ENCODE measurements at places on chromosomes 7 and 10. TPM values are rescaled to one million over a fixed set of nuclear protein-coding genes. Genes with fewer than 3 reads are reported as not detected.

DNA sequence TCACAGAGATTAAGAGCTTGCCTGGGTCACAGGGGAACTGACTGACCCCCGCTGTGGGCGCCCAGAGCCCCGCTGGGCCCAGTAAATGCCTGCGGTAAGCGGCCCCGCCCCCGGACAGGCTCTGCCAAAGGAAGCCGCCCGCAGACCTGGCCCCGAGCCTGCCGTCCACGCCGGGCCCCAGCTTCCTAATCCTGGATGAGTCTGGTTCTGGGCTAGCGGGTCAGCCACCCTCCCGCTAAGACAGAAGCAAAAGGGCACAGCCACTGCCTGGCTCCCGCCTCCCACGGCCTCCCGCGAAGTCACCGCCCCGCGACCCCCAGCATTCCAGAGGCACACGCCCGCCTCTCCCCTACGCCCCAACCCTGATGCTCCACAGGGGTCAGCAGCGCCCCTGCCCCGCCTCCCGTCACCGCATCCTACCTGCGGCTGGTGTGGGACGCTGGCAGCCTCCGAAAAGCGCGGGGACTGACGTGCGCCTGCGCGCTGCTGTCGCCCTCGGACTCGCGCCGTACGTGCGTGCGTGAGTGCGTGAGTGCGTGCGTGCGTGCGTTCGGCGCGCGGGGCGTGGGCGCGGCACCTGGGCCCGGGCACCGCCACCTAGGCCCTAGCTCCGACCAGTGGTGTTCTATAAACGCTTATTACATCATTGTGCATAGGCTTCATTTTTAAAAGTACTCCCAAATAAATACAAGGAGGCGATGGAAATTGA lies at the start of gene FIGNL1:
Gene FIGNL1, minus strand, starts transcription at position 470 of the 709 bp plus-strand sequence. CDS start 3,063 bp downstream, outside the sequence.
- DNase-seq: no peak

- DNase-seq: no peak
Measured at GRCh38 chr7:22201186-22201880, 155.6 kb downstream of the RAPGEF5 start.

DNA sequence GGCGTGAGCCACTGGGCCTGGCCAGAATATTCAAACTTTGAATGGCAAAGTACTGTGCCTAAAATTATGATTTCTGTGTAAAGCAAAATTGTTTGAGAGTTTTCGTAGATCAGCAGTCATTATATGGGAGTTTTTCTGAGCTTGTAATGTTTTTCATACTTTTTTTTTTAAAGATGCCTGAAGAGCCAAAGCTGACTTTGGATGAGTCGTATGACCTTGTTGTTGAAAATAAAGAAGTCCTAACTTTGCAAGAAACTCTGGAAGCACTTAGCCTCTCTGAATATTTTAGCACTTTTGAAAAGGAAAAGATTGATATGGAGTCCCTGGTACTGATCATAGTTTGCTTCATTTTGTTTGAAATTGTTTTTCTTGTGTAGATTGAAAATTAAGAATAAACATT lies 26.7 kb downstream of the SEC23IP start:
- no peak for DNase-seq

DNA sequence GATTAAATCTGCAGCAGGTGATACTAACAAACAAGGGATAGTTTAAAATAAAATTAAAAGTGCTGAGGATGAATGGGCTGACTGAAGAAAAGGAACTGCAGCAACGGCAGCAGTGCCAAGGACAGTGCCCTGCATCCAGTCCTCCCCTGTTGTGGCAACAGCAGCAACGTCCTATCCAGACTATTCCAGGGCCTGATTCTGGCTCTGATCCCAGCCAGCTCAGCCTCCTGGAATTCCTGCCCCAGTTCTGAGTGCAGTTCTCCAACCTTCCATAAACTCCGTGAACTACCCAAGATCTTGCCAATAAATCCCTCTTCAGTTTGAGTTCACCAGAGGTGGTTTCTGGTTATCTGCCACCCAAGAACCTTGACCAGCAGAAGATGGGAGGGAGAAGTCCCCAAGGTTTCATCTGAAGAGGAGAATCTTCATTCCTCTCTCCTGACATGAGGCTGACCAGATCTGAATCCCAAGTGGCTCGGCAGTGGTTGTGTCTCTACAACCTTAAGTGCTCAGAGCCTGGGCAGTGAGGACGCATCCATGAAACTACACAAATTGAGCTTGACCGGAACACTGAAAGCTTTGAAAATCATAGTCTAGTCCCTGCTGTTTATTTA lies 115.8 kb downstream of the SORBS1 start:
- no peak for DNase-seq

DNA sequence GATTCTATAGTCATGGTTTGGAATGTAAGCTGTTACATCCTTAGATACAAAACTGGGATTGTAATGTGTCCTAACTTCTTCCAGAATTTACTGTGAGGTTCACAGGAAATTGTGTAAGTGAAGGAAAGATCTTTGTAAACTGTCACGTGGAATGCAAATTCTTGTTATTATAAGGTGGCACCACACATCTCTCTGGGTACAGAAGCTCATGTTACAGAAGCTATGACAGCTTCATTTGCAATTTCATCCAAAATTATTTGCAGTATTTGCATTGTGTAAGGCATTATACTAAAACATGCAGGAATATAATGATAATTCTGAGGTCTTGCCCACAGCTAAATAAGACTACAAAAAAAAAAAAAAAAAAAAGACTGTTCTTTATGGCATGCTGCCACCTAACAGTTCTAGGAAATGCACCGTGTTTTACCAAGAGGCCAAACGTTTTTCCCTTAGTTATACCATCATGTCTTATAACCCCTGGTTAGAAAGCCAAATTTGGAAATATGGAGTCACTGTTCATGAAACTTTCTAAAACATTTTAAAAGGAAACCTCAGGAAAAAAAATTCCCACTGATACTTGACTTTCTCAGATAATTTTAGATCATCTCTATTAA lies 17.6 kb downstream of the MINDY3 start:
- DNase-seq: no peak

Gene BLVRA
- 36.3 TPM for total RNA-seq

Gene NSUN5
- total RNA-seq: 14.1 TPM

All from omental fat pad (tissue), 4 donors.